ENCODE measurements at places on chromosomes 1 and 21.

GRCh38 chr1:107515702-107516101 is 374.9 kb downstream of the NTNG1 start:
- DNase-seq, result no peak

- peak; percentile 92 for DNase-seq
Measured at GRCh38 chr1:1157426-1157913, 16.2 kb upstream of the TTLL10 start.

- peak; percentile 88 for DNase-seq
Measured at GRCh38 chr1:245790441-245790840, 635.7 kb downstream of the KIF26B start.

- peak; percentile 17 for DNase-seq
Measured at GRCh38 chr1:195899762-195900352, 708.4 kb downstream of the KCNT2 start.

DNA sequence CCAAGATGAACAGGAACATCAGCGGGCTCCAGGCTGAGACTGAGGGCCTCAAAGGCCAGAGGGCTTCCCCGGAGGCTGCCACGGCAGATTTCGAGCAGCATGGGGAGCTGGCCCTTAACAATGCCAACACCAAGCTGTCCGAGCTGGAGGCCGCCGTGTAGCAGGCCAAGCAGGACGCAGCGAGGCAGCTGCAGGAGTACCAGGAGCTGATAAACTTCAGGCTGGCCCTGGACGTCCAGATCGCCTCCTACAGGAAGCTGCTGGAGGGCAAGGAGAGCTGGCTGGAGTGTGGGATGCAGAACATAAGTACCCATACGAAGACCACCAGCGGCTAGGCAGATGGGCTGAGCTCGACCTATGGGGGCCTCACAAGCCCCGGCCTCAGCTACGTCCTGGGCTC is 823.4 kb upstream of the NEGR1 start:
- no peak for DNase-seq

DNA sequence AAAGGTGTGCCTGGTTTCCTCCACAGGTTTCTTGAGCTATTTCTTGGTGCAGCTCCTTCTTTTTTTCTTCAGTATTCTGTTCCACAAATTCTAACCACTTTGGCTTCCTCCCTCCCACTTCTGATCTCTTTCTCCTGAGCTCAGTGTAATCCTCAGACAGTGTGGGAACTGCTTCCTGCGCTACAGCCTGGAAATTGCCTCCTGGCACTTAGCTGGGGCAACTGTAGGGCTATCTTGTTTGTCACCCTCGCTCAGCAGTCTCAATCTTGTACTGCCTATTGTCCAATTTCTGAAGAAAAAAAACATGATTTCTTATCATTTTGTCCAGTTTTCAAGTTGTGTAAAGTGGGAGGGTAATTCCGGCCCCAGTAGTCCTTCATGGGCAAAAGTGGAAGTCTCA is 24.0 kb upstream of the GALNT2 start:
- DNase-seq, result no peak

GRCh38 chr1:198939956-198940355 is 301.1 kb downstream of the PTPRC start:
- DNase-seq, result no peak

GRCh38 chr1:157497284-157497683 is 55.0 kb downstream of the FCRL5 start:
- no peak for DNase-seq

DNA sequence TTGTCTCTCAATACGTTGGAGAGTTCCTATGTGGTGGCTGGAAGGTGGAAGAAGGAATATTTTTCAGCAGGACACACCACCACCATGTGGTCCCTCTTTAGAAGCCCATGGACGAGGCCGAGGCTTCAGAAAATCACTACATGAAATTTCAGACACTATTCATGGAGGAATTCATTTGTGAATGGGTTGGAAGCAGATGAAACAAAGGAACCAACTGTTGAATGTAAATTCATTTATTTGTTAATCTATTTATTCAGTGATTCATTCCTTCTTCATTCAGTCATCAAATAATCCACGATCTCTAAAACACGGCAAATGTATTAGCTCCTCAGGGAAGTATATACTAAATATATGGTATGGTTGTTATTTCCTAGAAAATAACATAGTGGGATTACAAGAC is 12.2 kb downstream of the SLC35F3 start:
- peak; percentile 38 for DNase-seq

DNA sequence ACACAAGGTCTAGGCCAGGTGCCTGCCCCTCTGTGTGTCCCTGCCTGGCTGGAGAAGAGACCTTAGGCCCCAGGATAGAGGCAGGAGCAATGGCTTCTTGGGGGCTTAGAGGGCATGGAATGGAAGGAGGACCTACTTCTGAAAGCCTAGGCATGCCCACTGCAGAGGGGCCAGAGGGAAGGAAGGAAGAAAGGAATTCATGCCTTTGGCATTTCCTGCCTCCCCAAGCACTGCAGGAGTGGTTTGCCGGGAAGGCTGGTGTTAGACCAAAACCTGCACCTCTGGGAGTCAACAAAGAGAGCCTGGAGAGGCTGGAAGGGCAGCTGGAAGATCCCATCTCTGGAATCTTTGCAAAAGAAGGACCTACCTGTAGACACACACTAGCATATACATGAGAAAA is 50.7 kb upstream of the KCNE2 start:
- peak; percentile 45 for DNase-seq

GRCh38 chr1:89429062-89429461 is 65.2 kb downstream of the GBP6 start:
- no peak for DNase-seq

DNA sequence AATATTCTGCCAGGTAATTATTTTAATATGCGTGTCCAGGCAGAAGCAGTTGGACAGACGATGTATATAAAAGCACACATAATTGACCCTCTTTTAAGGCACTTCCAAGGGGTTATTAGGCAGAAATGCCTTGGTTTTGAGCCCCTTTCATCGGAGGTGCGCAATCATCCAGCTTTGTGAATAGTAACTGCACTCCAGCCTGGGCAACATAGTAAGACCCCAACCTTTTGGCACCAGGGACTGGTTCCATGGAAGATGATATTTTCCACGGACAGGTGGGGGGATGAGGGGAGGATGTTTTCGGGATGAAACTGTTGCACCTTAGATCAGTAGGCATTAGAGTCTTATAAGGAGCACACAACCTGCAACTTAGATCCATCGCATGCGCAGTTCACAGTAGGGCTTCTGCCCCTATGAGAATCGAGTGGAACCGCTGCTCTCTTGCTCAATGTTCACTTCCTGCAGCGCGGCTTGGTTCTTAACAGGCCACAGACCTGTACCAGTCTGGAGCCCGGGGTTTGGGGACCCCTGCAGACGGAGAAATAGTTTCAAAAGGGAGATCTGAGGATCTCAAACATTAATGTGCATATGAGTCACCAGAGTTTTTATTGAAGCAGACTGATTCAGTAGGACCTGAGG is 1.8 kb upstream of the MCOLN2 start:
- peak; percentile 12 for DNase-seq

DNA sequence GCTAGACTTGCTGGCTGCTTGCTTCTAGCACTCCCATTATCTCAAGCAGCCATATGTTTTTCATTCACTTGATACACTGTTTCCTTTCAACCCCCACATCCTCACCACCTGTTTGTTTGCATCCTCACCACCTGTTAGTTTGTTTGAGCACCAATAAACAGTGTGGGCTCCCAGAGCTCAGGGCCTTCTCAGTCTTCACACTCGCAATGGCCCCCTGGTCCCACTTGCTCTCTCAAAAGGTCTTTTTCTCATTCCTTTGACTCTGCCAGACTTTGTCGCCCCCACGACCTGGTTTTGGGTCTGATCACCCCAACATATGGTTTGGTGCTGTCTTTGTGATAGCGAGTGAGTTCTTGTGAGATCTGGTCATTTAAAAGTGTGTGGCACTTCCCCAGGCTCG is 6.2 kb upstream of the PADI4 start:
- DNase-seq, result no peak

DNA sequence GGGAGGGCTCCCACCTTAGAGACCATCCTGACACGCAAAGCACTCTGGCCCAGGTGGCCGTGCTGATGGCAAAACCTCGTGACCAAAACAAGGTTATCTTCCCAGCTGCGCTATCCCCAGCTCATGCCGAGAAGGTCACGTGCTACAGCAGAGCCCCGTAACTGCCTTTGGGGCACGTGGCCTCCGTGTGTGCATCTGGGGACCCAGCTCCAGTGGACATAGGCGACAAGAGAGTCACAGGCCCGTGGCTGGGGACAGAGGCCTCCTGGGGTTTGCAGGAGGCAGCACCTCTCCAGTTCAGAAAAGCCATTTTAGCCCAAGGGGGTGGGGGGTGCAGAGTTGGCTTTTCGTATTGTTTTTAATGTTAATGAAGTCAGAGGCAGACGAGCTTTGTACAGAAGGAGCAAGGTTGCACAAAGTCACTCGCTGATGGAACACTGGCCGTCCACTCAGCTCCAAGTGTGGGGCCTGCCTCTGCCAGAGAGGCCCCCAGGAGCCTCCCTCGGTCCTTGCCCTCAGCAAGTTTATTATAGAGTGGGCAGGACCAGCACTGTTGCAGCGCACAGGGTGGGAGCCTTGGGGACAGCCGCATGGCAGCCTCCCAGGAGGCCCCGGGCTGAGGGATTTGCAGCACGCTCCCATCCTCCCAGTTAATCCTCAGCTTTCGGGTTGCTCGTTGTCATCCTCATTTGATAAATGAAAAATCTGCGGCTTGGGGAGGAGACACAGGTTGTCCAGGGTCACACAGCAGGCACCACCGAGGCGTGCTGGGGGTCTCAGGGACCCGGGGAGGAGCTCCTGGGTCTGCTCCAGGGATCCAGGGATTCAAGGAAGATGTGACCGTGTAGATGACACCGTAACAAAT is 8.0 kb upstream of the PDE9A start:
- no peak for DNase-seq

DNA sequence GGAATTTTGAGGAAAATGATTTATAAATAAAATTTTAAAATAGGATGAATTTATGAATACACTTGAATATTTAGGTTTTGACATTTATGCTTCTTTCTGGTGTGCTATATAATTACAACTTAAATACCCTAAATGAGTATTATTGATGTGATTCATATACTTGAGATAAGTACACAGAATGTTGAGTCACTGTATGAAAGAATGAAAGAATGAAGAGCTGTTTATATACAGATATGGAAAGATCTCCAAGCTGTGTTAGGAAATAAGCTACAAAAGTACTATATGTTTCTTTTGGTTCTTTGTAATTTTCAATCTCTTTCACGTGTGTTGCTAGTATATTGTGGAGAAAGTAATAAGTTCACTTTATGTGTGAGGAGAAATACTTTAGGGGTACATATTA is 147.2 kb downstream of the RASAL2 start:
- DNase-seq, result peak; percentile 64

GRCh38 chr1:57485643-57486042 is 61.8 kb upstream of the DAB1 start:
- DNase-seq, result peak; percentile 83

DNA sequence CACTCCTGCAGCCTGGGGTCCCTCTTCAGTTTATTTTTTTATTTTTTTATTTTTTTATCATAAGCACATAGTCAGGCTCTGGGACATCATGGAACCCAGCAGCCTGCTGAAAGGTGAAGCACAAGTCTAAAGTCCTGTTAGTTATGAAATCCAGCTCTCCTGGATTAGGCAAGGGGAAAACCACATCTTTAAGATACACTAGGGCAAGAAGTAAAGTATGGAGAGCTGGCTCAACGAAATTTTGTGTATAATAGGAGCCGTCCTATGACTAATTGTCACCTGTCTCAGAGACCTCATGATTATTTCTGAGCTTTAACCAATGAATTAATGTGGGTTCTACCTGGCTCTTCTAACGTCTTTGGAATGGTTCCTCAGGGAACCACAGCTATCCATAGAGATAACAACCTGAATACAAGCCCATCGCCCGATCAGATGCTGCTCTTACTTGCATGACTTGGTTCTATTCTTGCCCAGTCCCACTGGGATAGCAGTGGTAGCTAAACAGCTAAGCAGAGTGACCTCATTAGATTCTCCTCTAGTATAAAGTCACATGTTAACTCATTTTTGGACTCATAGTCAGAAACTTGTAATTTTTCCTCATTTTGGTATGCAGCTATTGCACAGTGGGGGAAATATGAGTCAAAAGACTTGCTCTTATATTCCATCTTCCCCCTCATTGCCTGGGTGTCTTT is 122.7 kb downstream of the LMO4 start:
- peak; percentile 79 for DNase-seq

DNA sequence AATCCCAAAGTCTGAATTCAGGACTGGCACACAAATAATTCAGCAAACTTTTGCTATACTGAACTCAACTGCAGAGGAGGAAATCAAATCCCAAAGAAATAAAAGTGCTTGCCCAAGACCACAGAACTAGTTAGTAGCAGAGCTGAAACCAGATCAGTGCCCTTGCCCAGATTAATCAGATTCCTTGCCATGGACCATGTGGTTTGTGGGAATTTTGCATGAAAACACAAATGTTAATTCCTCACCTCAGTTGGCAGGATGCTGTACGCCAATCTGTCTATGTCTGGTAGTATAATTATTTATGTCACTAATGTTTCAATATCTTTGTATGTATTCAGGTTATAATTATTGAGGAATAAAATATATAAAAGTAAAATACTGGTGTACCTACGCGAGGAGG is 173.8 kb downstream of the DAB1 start:
- DNase-seq, result no peak

DNA sequence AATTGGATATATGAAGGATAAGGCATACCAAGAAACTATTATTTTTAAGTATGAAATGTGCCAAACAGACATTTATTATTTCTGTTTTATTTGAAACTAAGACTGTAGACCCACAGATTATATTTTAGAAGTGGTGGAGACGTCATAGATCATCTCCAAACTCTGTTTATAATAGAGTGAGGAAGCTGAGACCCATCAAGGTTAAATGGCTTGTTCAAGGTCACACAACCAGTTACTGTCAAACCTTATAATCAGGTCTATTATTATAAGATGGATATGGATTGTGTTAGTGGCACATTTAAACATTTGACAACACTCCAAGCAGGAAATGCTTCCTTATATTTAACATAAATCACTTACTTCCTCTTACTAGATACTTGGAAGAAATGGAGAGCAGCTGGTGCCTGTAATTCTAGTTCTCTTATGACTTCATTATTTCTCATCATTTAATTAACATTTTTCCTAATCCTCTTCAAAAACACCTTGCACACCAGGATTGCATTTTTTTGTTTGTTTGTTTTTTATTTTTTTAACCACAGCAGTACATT is 117.0 kb downstream of the NEK7 start:
- peak; percentile 36 for DNase-seq

DNA sequence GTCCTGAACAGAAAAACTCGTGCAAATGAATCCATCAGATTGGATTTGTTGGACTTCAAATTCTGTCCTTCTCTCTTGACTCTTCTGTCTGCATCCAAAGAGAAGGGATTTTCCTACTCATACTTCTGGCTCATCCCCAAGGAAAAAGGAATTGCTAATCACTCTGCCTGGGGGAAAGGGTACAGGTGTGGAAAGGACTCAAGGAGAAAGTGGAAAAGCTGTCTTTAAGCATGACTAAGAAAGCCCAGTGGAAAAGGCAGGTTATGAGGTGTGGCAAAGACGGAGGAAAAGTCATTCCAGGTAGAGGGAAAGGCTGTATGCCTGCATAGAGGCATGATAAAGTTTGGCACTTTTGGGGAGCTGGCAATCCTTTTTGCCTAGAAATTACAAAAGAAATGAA is 43.4 kb downstream of the PTGS2 start:
- DNase-seq, result no peak
